ENCODE measurements at places on chromosomes 3 and 15.

DNA sequence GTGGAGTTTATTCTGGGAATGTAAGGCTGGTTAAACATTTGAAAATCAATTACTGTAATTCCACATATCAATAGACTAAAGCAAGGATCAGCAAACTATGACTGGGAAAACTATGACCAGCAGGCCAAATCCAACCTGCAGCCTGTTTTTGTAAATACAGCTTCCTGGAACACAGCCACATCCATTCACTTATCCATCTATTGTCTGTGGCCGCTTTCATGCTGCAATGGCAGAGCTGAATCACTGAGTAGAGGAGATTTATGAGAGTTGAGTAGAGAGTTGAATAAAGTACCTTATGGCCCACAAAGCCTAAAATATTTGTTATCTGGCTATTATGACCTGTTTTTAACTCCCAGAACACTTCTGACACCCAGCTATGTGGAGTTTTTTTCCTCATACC is 12.2 kb downstream of the MYLK start:
- no peak for DNase-seq

DNA sequence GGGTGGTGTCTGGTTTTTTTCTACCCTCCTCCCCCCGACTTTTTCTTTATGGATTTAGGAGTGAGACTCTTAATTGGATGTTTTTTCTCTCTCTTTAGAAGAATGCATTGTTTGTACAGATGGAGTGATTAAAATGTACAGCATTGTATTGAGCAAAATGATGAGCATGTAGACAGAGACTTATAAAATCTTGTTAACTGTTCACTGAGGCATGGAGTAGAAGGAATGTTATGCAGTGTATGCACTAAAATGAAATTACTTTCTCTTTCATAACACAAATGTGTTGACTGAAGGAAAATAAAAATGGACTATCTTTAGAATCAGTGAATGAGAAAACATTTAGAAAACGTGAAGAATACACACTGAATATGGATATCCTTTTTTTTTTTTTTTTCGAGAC is 39.8 kb downstream of the ZFAND6 start:
- no peak for DNase-seq

GRCh38 chr3:37492468-37492867 is 318.1 kb upstream of the LRRFIP2 start:
- no peak for DNase-seq

GRCh38 chr15:90742087-90742486 is 24.9 kb downstream of the BLM start:
- no peak for DNase-seq

DNA sequence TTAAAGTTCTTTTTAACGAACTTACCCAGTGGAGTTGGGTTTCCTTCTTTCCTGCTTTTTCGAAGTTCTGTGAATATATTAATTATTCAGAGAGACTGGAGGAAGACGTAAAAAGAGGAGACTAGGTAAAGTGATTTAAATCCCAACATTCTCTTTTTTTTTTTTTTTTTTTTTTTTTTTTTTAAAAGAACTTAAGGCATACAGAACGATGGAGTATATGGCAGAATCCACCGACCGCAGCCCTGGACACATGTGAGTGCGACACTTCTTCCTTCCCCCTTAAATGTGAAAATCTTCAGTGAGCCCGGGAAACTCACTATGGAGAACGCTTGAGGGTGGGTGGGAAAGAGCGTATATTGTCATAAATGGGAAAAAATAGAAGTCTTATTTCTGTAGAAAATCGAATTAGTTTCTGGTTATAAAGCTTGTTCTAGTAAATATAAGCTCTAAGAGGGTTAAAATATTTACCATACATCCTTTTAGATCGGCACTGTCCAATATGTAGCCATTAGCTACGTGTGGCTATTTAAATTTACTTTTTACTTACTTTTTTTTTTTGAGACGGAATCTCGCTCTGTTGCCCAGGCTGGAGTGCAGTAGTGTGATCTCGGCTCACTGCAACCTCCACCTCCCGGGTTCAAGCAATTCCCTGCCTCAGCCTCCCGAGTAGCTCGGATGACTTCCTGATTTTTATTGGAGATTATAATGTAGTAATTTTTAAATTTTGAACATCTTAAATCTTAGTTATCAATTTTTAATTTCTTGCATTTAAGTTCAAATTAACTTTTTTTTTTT is 892 bp downstream of the NMD3 start:
- no peak for DNase-seq

DNA sequence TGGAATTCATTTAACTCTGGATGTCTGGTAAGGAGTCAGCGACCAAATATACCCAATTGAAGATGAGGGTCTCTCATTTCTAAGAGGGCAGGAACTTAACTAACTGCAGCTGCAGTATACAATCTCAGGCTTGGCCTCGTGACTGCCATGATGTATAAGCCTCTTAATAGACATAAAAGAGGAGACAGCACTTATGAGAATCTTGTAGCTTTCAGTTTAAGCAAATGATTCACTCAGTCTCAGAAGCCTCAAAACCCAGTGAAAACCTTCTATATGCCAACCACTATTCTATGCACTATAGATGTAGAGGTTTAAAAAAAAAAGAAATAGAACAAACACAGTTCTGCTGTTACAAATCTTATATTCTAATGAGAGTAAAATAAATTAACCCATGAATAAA is 513.9 kb downstream of the TBL1XR1 start:
- DNase-seq: no peak

DNA sequence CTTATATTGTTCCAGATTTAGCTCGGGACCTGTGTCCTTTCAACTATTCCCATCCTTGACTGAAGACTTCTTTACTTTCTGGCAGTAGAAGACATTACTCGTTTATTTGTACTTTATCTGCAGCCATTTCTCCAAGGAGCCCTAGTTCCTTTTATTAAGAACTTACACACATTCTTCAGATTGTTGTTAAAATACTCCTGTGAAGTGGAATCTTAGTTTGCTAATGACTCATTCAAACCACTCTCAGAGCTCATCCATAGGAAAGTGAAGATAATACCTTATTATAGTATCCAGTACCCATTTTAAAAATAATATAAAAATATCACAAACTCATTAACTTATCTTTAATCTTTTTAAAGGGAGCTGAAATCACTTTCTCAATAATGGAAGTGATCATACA is 63.5 kb downstream of the C3orf70 start:
- no peak for DNase-seq

DNA sequence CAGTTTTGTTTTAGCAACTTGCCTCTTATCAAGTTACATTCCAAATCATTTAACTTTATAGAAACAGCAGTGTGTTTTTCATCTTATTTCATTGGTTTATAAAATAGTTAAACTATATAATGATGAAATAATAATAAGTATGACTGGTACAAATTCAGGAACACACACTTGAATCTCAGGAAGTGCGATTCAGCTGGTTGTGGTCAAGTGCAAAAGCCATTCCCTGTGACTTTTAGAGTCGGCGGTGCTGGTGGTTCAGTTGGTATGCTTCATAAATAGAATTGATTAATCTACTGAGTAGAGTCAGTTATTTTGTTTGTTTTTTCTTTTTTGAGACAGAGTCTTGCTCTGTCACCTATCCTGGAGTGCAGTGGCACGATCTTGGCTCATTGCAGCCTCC is 22.7 kb downstream of the SACM1L start:
- no peak for DNase-seq

GRCh38 chr3:11724615-11725339 is 81.1 kb upstream of the VGLL4 start:
- no peak for DNase-seq

DNA sequence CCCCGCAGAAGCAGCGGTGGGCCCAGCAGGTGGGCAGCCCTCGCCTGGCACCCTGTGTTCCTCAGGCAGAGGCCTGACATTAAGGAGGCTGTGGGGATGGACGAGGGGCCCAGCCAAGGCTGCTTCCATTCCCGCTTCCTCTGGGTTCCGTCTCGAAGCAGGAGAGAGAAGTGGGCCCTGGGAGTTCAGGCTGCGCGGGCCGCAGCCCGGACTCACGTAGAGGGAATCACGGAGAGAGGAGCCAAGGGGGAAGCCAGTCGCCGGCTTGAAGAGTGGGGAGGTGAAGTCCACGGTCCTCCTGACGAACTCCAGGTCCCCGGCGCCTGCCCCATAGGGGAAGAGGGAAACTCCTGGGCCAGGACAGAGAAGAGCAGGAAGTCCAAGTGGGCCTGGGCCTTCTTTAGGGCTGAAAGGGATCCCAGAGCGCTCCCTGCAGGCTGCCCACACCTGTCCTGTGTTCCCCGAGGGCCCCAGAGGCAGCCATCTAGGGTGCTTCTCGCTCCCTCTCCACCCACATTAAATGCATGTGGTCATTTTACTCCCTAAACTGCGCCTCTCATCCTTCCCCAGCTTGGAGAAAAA is 37.7 kb downstream of the MUC4 start:
- DNase-seq: no peak

GRCh38 chr3:107064405-107065060 is 312.7 kb upstream of the CCDC54 start:
- DNase-seq: peak; percentile 69

DNA sequence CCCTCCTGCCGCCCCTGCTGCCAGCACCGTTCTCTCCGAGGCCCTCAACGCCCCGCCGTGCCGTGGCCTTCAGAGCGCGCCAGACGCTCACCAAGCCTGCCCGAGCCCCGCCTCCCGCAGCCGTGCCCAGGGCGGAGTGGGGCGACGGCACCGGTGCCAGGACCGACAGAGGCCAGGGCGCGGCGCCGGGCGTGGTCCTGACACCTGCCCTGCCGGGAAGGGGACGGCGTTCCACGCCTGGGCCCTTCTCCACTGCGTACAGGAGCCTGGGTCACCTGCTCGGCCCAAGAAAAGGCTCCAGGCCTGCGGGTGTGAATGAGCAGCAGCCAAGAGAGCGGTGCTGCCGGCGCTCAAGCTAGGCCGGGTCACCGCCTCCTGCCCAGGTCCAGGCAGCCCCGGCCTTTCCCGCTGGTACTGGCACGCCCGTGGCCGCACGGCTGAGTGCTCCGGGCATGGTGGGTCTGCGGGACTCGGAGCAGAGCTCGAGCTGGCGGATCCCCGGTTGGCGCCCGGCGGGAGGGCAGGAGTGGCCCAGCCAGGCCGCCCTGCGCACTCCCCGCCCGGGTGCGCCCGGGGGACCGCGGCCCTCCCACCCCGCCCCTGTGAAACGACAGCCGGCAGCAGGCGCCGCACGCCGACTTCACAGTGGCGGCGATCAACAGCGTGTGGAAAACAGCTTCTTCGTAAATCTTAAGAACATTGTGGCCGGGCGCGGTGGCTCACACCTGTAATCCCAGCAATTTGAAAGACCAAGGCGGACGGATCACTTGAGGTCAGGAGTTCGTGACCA is 4.2 kb downstream of the OCA2 start:
- DNase-seq: peak; percentile 68

- DNase-seq: no peak
Measured at GRCh38 chr15:65920825-65921309, 51.6 kb downstream of the RAB11A start.

GRCh38 chr3:167882057-167882667 is 146.6 kb downstream of the SERPINI1 start:
- DNase-seq: no peak

DNA sequence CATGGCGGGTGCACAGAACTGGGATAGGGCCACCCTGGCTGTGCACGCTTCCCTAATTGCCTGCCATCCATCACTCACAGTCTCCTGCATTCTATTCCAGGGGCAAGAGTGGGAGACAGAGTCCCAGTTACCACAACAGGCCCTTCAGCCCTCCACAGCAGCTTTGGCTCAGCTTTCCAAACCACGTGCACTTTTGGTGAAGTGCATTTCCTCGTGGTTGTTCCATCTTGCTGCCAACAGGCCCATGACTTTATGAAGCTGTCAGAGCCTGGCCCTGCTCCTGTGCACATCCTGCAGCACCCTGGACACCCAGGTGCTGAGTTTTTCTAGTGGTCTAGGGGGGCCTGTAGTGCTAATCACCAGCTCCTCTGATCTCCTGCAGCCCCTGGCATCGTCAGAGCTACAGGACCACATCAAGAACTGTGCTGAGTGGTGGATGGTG is 110.2 kb downstream of the ADCY5 start:
- no peak for DNase-seq

- DNase-seq: peak; percentile 27
Measured at GRCh38 chr15:62558640-62559380, 393.7 kb upstream of the C2CD4B start.

DNA sequence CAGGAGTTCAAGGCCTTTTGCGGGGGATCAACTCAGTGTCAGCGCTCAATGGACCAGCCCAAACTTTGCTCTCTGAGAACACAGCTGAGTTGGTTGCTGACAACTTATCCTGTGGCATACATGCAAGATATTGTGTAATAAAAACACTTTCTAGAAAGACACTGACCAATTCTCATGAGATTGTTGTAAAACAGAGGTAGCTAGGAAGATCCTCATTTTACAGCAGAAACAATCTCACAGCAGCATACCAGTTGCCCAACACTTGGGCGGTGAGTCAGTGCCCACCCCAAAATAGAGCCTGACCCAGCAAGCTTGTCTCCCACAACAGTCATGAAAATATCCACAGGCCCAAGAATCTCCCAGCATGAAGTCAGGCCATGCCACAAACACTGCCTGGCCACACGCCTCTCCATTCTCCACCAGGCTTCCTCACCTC is 18.2 kb downstream of the KLHL6 start:
- DNase-seq: no peak

DNA sequence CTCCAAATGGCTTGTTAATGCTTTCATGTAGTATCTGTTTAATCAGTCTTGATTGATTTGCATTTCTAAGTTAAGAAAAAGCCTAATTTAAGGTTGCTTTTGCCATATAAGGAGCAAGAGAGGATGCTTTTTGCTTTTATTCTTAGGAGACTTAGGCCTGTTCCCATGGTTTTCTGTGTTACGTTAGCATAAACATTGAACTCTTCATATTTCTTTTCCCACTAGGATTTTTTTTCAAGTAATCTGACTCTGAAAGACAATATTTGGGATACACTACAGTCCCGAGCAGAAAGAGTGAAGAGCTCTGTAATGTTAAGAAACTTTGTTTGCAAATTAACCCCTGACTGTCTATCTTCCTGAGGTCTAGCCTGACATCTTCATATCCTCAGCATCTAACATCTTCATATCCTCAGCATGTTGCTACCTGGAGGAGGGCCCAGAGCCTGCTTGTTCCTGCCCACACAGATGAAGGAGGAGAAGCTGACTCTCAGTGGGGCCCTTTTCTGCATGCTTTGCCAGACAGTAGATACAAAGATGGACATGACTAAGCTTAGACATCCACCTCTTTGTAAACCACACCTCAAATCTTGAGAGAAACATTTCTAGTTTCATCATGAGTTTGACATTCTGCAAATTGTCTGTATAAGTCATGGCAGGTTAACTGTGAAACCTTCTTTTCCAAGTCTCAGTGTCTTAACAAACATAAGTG is 86.2 kb upstream of the COL6A5 start:
- no peak for DNase-seq

GRCh38 chr3:72748659-72749058 is 99.6 kb downstream of the SHQ1 start:
- DNase-seq: no peak

- DNase-seq: peak; percentile 54
Measured at GRCh38 chr15:94844538-94845389, 613.4 kb downstream of the MCTP2 start.

- peak; percentile 68 for DNase-seq
Measured at GRCh38 chr3:24185738-24186384, 240.8 kb downstream of the NR1D2 start.

- no peak for DNase-seq
Measured at GRCh38 chr3:138588445-138588844, 5.6 kb downstream of the CEP70 start.
